T-helper 22 cell (primary cell): ENCODE measurements at places on chromosomes 12 and 14.

- DNase-seq = no peak
Observed at GRCh38 chr14:101357559-101358319, 203.6 kb upstream of the DIO3 start.

- no peak for DNase-seq
Observed at GRCh38 chr12:107992870-107993451, 136.1 kb upstream of the WSCD2 start.

- no peak for DNase-seq
Observed at GRCh38 chr12:65220761-65221160, 51.4 kb downstream of the LEMD3 start.

GRCh38 chr12:110590059-110590458 is 6.9 kb upstream of the PPTC7 start:
- no peak for DNase-seq

- DNase-seq = no peak
Observed at GRCh38 chr12:74959657-74960056, 250.0 kb downstream of the KCNC2 start.

- no peak for DNase-seq
Observed at GRCh38 chr12:40226705-40227104, 1.9 kb downstream of the LRRK2 start.
